Esophagus mucosa (tissue), 1 donor: ENCODE measurements at places on chromosomes 13 and 19. TPM values are rescaled to one million over a fixed set of nuclear protein-coding genes. Genes with fewer than 3 reads are reported as not detected.

DNA sequence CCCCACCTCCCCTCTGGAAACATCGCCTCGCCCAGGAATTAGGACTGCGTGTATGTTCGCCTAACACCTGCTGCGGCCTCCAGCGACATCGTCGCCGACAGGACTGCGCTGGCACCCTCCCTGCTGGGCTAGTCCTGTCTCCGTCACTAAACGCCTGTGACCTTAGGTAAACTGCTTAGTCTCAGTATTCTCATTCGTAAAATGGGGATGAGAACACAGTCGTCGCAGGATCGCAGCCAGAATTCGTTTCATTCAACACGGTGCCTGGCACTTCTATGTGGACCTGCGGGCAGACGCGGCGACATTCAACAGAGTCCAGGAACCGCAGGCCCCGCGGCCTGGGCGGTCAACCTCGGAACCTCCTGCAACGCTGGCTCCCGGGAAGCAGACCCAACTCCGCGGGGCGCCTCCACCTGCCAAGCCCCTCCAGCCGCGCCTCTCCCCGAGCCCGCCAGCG is 485 bp downstream of the CRYL1 start:
- peak; percentile 51 for ATAC-seq

GRCh38 chr13:48660361-48661076 is 6.8 kb downstream of the CYSLTR2 start:
- no peak for ATAC-seq

The HIPK4 gene
- not detected for total RNA-seq

GRCh38 chr13:28659621-28659970 is 666 bp downstream of the POMP start:
- ATAC-seq = peak; percentile 23

DNA sequence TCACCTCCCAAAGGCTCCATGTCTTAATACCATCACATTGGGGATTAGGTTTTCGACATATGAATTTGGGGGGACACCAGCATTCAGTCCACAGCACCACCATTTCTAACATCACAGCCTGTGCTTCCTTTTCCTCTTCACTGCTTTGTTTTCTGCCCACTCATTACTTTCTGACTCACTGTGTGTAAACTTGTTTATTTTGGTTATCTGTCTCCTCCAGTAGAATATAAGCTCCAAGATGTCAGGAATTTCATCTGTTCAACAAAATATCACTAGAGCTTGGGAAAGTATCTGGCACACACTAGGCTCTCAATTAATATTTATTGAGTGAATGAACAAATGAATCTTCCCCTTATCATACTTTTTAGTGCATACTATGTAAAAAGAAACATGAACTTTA is 152.0 kb downstream of the NUFIP1 start:
- ATAC-seq = no peak

DNA sequence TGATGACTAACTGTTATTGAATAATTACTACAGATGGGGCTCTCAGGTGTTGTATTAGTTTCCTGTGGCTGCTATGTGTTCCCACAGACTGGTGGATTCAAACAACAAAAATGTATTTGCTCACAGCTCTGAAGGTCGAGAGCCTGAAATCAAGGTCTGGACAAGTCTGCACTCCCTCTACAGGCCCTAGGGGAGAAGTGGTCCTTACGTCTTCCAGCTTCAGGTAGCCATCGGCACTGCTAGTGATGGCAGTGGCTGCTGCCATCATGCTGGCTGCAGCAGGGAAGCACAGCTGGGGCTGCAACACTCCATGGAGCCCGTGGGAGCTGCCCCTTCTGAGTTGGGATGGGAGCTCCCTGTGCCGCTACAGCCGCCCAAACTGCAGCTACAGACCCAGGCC is 1.9 kb downstream of the TEX26 start:
- no peak for ATAC-seq

The CNN1 gene
- total RNA-seq = 8.3 TPM
